ENCODE measurements at places on chromosomes 6 and 20. TPM values are rescaled to one million over a fixed set of nuclear protein-coding genes. Genes with fewer than 3 reads are reported as not detected.

DNA sequence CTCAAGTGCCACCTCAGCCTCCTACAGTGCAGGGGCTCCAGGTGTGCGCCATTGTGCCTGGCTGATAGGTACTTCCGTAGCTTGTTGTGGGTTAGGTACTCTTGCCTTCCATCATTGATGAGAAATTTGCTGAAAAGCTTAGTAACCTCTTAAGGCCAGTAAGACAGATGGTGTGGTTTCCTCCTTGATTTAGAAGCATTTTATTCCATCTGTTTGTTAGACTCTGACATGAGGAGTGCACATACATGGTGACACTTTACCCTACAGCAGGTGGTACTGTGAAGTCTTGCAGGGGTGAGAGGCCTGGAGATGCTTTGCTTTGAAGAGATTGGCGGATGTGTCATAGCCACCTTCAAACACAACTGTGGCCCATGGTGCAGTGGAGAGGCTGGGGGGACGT, 14.8 kb upstream of the MTG2 start:
- DNase-seq = no peak

CNKSR3 gene
- 22.1 TPM for total RNA-seq

VSTM2L gene
- total RNA-seq = 7.1 TPM

GLP1R gene
- 0.36 TPM for total RNA-seq

- DNase-seq = no peak
These were observed 55.3 kb downstream of the JPH2 start for GRCh38 chr20:44131704-44132103.

GSTA2 gene
- not detected for total RNA-seq

DNA sequence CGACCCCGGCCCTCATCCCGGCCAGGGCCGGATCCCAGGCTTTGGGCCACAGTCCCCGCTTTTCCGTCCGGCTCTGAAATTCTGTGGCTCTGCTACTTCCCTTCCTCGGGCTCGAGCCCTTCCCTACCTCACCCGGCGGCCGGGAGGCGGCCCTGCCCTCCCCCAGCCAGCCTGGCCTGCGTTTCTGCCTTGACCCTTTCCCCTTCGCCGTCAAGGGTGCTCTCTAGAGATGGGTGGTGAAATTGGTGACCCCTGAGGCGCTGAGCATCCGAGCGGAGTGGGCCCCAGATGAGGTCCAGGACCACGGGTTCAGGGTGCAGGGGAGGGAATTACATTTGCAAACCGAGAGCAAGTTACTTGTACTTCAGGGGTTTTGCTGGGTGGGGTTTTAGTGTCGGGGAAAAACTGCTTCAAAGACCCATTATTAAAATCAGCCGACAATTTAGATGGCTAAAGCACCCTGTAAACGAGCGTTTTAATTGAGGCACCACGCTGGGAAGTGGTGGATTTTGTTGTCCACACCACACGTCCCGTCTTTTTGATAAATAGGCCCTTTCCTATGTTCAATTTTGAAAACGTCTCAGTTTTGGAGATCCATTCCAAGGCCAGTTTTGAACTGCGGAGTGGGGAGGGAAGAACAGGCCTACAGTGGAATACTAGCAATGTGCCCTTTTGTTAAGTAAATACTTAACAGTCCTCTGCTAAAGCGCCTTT, 9.9 kb downstream of the TFAP2A start:
- DNase-seq = no peak

- DNase-seq = no peak
These were observed 6.9 kb upstream of the PPP1R3G start for GRCh38 chr6:5078121-5078669.

TMEM200A gene
- total RNA-seq = 4.5 TPM

GRCh38 chr6:63683071-63683603, 47.5 kb downstream of the PHF3 start:
- DNase-seq = no peak

DNA sequence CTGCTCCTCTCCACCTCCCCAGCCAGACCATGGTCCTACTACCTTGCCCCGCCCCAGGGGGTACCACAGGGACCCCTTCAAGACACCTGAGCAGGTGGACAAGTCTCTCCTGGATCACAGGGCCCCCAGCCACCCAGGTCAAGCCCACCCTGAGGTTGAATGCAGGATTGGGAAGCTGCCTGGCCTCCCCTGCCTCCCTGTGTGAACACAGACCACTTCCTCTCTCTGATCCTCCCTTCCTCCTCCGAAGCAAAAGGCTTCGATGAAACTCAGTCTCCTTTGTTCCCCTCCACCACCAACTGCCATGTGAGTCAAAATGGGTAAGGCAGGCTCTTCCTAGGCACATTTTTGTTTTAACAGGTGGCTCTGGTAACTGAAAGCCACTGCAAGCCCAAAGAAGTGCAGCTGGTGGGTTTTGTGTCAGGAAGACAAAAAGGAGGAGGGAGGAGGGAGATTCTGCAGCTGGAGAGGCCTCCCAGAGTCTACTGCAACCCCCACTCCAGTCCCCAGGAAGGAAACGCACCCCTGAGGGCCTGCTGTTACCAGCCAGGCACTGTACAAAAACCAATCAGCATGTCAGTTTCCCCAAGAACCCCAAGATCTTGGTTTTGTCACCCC, 5.4 kb downstream of the ADA start:
- no peak for DNase-seq

DNA sequence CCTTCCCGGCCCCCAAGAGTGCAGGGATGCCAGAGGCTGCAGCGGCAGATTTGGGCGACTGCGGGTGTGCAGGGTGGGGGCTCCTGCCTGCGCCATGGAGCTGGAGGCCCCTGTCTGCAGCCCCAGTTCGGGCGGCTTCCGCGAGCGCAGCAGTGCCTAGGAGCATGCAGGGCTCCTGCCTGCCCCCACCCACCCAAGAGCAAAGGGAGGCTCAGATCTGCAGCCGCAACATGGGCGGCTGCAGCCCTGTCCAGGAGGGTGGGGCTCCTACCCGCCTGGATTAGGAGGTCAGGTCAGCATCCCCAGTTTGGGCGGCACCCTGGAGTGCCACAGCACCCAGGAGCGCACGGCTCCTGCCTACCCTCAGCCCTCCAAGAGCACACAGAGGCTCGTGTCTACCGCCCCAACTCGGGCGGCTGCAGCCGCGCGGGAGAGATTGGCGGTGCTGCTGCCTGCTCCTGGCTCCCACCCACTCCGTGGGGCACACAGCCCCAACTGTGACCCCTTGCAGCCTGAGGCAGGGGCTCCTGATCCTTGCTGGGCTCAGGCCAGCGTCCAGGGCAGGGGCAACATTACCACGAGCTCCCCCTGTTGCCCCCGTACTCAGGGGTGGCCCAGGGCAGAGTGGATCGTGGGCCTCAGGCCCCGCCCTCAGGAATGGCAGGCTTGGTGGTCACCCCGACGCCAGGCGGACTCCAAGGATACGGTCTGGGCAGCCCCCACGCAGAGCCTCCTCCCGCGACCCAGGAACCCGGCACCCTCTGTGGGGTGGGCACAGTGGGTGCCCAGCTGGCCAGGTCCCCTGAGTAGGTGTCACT, 55.5 kb upstream of the UNC93A start:
- no peak for DNase-seq

DNA sequence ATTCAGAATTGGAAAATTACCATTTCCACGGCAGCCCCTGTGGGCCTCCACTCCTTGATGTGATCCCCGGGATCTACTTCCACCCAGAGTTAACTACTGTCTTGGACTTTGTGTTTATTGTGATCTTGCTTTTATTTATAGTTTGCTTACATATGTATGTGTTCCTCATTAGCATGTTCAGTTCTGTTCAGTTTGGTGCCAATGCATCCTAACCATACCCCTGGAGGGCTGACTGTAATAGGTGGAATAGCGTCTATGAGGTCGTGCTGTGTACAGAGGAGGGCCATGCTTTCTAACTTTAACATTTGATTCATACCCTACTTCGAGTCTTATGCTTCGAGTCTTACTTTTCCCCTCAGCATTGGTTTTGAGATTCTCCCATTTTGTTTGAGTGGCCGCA, 104.3 kb upstream of the SLC24A3 start:
- DNase-seq = no peak

Measured in ureter (tissue), 1 donor.